ENCODE measurements at places on chromosomes 4 and X.

- no peak for DNase-seq
Measured at GRCh38 chr4:119750771-119751170, 122.2 kb upstream of the PDE5A start.

DNA sequence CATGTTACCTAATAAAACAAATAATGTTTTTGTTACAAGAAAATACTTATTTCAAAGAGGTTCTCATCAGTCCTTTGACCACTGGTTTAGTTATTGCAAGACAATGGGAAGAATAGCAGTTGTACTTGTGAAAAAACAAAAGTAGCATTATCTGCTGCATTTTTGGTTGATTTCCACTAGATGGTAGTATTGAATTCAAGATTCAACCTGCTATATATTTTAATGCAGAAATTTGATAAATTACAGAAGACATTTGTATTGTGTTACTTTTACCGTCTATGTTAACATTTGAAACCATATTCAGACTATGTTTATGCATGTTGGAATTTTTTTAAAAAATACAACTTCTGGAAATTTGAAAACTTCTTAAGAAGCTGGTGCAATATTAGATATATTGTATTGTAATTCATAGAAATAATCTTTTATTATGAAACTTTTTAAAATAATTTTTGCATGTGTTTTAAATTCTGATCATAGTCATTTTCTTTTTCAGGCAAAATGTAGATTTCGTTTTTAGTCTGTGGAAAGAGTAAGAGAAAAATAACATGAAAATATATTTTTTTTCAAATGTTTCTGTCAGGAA, 56.4 kb downstream of the SPCS3 start:
- peak; percentile 48 for DNase-seq

DNA sequence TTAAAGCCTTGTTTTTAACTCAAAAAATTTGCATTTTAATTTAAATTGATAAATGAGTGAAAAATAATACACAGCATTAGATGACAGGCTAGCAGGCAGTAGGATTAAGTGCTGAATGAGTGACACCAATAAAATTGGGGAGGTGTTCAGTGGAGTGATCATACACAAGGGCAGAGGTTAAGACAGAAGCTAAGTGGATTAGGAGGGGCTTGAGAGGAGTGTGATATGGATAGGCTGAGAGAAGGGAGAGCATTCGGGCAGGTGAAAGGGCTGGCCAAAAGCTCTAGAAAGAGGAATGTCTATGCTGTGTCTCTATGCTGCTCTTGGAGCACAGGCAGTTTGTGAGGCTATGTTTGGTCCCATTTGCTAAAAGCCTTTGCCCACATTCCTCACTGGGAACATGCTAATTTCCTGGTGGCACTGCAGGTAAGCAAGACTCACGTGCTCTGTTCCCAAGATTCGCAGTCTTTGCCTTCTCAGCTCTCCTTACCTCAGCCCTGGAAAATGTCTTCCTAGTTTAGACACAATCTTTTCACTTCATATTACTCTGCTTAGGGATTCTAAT, 52.8 kb upstream of the CCSER1 start:
- DNase-seq = no peak

- DNase-seq = peak; percentile 18
Measured at GRCh38 chr4:154779362-154779947, 1.6 kb upstream of the RBM46 start.

- no peak for DNase-seq
Measured at GRCh38 chr4:108561116-108561515, 59.3 kb upstream of the RPL34 start.

DNA sequence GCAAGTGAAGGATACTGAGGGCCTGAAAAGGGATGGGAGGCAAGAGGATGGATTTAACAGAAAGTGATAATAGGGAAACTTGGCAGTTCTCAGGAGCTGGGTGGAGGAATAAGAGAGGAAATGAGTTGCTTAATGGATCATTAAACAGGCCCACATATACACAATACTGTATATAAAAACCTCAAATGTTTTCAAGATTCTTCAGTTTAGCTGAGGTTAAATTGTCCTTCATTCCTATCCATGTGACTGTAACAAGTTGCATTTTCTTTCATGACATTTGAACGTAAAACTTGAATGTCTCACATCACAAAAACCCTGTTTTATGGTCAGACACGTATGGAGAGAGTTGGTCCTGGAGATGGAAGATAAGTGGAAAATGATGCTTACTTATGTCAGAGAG, 76.5 kb upstream of the PLAC8 start:
- DNase-seq = no peak

- DNase-seq = peak; percentile 88
Measured at GRCh38 chrX:22389556-22390179, 117.0 kb downstream of the CBLL2 start.

GRCh38 chr4:188296331-188296730, 157.1 kb downstream of the TRIML1 start:
- DNase-seq = no peak

DNA sequence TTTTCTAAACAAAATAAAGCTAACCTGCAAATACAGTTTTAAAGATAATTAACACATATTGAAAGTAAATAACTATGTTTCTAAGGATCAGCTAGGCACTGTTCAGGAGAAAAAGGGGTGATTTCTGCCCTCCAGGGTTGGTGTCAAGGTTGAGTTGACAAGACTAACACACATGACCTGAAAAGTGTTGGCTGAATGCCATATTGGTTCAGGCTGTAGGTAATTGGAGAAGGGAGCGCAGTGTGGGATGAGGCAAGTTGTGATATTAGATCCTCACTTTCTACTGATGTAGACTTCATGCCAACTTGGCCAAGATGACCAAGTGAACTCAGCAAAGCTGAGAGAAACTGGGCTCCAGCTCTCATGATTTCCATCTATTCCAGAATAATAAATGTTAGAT, 42.2 kb downstream of the PPM1K start:
- DNase-seq = no peak

- no peak for DNase-seq
Measured at GRCh38 chrX:75582511-75582910, 59.7 kb upstream of the ZDHHC15 start.

DNA sequence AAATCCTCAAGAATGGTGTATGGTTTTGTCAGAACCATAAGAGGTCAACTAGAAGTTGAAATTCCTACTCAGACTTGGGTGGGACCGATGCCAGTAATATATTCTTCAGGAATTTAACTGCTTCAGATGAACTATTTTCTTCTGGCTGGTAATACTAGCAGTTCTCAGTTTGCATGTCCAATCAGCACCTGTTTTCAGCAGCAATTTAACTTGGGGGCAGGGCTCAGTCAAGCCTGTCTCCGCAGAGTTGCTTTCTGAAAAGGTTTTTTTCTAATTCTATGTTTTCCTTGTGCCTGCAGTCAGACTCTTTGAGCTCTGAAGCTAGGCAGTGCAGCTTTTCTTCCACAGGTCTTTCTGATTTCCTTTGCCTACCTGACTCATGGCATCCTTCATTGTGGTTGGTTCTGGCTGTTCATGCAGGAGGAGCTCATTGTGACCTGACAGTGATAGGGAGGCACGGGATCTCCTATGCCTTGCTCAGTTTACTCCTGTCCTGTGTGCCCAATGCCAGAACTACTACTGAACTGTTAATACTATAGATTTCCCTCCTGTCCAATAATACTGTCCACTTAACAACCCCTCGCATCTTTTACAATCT, 17.3 kb upstream of the FMR1 start:
- DNase-seq = no peak

DNA sequence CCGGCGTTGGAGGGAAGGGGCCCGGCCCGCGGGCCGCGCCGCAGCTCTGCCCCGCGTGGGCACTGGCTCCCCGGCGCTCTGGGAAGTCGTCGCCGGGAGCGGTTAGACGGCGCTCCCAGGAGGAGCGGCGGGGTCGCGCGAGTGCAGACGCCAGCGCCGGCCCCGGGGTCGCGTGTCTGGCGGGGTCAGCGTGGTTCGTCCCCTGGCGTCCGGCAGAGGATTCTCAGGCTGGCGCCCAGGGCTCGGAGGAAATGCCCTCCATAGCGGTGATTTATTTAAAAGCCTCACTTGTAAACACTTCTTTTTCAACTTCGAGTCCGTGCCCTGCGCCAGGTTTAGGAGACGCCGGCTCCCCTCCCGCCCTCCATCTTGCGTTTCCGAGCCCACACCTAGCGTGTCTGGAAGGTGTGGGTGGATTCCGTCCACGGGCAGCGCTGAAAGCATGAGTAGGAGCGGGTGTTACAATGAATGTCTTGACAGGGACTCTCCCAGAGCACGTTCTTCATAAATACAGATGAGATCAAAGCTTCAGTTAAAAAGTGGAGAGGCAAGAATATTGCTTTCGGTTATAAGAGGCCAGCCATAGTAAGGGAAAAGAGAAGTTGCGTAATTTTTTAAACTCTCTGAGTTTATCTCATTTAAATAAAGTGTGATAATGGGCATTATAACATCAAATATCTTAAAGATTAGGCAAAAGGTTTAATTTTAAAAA, 692 bp downstream of the FAM241A start:
- DNase-seq = peak; percentile 70

GRCh38 chr4:63349674-63350025, 1059.6 kb downstream of the TECRL start:
- DNase-seq = no peak

DNA sequence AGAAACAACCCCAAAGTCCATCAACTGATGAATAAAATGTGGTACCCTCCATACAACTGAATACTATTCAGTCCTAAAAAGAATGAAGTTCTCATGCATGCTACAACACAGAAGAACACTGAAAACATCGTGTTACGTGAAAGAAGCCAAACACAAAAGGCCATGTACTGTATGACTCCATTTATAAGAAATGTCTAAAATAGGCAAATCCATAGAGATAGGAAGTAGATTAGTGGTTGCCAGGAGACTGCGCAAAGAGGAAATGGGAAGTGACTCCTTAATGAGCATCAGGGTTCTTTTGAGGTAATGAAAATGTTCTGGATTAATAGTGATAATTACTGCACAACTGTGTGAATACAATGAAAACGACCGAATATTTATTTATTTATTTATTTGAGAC, 23.4 kb downstream of the FBXW7 start:
- DNase-seq = peak; percentile 76

- DNase-seq = no peak
Measured at GRCh38 chr4:159101988-159102621, 774 bp upstream of the RAPGEF2 start.

DNA sequence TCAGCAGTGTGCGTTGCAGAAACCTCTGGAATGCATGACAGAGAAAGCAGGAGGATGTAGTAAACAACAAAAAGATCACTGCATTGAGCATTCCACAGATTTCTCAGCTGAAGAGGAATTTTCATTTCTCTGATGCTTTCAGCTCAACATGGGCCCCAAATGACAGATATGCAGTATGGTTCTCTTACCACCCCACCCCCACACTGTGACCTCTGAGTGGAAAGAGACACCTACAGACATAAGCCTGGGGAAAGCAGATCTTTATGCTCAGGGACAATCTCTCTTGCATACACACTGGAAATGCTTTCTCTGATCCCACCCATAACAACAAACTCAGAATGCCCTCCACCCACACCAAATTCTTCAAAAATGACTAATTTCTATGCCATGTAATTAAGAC, 983.7 kb upstream of the LCORL start:
- DNase-seq = no peak
